ENCODE measurements at places on chromosomes 7 and 10.

GRCh38 chr7:122951006-122951405, 44.5 kb downstream of the TAS2R16 start:
- no peak for DNase-seq

- peak; percentile 20 for DNase-seq
These were observed 500.1 kb upstream of the KLF6 start for GRCh38 chr10:4285121-4285520.

DNA sequence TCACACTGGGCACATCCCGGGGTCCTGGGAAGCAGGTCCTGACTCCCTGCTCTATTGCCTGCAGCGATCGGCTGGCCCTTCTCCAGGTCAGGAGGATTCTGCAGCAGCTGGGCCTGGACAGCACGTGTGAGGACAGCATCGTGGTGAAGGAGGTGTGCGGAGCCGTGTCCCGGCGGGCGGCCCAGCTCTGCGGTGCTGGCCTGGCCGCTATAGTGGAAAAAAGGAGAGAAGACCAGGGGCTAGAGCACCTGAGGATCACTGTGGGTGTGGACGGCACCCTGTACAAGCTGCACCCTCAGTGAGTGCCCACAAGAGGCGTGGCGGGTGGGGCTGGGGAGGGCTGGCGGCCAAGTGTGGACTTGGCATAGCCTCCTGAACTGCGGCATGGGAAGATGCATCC, 12.8 kb upstream of the HK1 start:
- DNase-seq: no peak

- DNase-seq: no peak
These were observed 49.5 kb upstream of the DNAJC1 start for GRCh38 chr10:22053048-22053447.

GRCh38 chr10:14550471-14550981, 219.8 kb upstream of the FRMD4A start:
- DNase-seq: no peak

DNA sequence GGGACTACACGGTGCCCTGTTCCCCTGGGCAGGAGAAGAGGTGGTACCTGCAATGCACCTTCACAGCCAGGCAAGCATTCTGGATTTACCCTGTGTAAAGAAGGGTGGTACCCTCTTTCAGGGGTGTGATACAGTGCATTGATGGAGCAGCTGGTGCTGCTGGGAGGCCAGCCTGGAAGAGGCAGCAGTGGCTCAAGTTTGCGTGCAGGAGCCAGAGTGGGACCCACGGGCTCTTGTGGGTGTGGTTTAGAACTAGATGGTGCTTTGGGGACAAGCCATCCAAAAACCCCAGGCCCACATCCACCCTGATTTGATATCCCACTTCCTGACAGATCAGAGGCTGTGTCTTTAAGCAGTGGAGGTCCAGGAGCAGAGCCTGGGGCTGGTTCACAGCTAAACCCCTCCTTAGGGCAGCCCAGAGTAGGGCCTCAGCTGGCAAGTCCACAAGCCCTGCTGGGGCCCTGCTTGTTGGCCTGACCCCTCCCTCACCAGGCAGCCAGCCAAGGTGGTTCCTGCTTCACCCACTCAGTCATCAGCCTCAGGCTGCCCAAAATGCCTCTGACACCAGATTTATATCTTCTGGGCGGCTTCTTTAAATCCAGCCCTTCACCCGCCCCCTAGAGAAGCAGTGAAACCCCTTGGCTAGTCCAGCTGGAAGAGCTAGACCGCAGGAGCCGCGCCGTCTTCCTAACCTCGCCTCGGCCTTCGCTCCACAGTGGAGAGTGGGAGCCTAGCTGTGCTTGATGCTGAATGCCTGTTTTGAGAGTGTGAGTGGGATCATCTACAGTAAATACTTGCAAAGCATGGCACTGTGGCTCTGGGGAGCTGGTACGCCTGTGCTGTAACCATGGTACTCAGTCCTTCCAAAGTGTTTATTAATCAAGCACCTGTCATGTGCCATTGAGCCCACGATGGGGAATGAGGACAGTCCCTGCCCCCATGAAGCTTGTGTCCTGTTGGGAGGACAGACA, 1.4 kb upstream of the ASIC3 start:
- DNase-seq: no peak

GRCh38 chr7:100794741-100795140, 32.6 kb downstream of the EPHB4 start:
- DNase-seq: no peak

GRCh38 chr10:31819391-31819820, 109.2 kb downstream of the ARHGAP12 start:
- no peak for DNase-seq
